ENCODE measurements at places on chromosomes 5 and 9. TPM values are rescaled to one million over a fixed set of nuclear protein-coding genes. Genes with fewer than 3 reads are reported as not detected.
A peak's percentile ranks its signal among the peaks of the same experiment; 100 is the strongest.

The PCDH12 gene
- not detected for total RNA-seq

- H3K4me3 ChIP-seq = no peak overlapping the region
- no peaks in the 10 kb centered on the region for H3K4me1 ChIP-seq
- no peaks in the 10 kb centered on the region for H3K27me3 ChIP-seq
- H3K27ac ChIP-seq = no peak overlapping the region
Observed at GRCh38 chr5:62547945-62548630, 30.5 kb upstream of the LRRC70 start.

DNA sequence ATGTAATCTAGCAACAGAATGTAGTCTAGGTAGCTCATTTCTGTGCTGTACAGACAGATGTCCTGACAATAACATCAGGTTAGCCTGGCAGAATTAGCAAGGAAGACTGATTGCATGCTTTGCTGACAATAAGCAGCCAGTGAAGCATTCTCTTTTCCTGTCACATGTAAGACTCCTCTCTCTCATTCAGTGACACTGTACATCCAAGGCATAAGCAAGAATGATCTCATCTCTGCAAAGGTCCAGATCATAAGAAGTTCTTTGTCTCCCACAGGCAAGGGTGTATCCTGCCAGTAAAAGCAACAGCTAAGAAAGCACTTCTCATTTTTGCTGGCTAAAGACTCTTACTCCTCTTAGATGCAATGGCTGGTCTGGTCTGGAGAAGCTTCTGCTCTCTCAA, 861.8 kb downstream of the TAF11L14 start:
- H3K4me3 ChIP-seq = no peak overlapping the region
- no peaks in the 10 kb centered on the region for H3K27me3 ChIP-seq
- H3K27ac ChIP-seq = no peak overlapping the region
- no peaks in the 10 kb centered on the region for H3K36me3 ChIP-seq
- no peaks in the 10 kb centered on the region for H3K4me1 ChIP-seq

DNA sequence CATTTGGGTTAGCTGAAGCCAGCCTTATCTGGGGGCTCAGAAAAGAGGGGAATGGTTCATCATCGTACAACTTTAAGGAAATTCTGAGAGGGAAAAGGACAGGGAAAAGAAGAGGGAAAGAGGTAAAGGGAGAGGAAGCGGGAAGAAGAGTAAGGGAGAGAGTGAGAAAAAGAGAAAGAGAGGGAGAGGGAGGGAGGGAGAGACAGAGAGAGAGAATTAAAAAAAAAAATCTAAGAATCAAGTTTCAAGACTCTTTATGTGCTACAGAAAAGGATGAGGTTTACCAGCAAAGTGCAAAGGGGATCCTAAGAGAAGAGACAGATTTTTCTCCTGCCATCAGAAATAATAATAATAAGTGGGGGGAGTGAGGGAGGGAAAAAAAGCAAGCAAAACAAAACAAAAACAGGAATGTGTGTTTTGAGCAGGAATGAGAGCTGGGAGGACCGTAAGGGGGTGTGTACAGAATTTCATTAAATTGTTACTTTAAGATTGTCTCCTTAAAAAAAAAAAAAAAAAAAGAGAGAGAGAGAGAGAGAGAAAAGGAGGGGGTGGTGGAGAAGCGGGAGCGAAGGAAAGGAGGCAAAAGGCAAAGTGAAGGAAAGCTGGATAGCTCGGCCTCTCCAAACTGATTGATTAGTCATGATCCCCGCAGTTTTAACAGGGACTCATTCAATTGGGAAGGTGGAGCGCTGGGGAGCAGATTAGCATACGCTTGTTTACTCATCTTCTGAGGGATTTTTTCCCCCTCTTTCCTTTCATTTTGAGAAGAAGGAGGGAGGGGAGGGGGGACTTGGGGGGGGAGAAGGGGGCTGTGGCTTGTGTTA, 438 bp upstream of the PAPPA start:
- peak; percentile 30 for DNase-seq
- H3K4me3 ChIP-seq = peak overlapping the region; percentile 80
- peak overlapping the region; percentile 55 for H3K27ac ChIP-seq

- no peak overlapping the region for H3K27ac ChIP-seq
- H3K4me1 ChIP-seq = peaks cover 18% of the 10 kb centered on the region
- no peaks in the 10 kb centered on the region for H3K36me3 ChIP-seq
- no peaks in the 10 kb centered on the region for H3K27me3 ChIP-seq
- no peak for DNase-seq
- no peak overlapping the region for H3K4me3 ChIP-seq
Observed at GRCh38 chr5:171617817-171618591, 167.6 kb upstream of the SMIM23 start.

DNA sequence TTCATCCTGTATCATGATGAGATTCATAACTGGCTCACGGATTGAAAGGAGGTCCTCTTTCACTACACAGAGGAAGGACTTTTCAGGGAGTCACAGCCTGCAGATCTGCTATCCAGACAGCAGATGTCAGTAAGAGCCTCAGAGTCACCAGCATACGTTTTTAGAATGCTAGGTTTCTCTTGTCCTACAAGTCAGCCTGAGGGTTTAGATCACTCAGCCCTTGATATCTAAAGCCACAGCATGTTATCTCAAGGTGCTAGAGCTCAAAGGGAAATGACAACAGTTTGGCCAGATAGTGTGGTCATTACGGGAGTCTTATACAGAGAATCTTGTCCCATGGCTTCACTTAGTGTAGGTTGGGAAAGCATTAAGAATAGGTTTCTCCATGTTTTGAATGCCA, 30.9 kb upstream of the SLC46A2 start:
- DNase-seq = no peak
- peaks cover 28% of the 10 kb centered on the region for H3K4me1 ChIP-seq
- no peaks in the 10 kb centered on the region for H3K36me3 ChIP-seq
- no peak overlapping the region for H3K27ac ChIP-seq
- H3K4me3 ChIP-seq = no peak overlapping the region

DNA sequence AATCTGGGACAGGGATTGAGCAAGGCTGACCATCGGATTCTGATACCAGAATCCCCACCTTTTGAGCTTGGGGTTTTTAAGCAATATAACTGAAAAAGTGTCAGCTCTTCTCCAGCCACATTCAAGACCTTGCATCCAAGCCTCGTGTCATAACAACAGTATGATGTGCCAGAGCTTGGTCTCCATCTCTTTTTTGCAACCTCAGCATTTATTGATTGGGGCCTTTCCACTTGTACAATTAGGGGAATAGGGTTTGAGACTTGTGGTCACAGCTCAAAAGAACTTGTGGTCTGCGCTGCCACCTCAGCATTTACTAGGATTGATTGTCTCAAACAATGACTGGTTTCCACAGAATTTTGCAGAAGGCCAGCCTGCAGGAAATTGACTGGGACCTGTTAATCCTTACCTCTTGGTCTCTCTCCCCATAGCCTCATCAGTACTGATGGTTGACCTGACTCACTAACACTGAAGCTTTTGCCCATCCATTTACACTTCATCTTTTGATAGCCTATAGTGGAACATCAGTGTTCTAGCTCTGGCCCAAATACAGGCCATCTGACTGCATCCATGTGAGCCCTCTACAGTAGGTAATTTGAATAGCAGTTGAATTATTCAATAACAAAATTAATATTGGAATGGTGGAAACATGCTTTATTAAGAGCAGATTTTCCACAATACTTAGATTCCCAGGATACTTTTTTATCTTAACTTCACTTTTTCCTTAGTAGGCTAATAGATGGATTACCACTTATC, 381.6 kb upstream of the PRR16 start:
- H3K4me3 ChIP-seq = no peak overlapping the region
- H3K4me1 ChIP-seq = no peaks in the 10 kb centered on the region
- no peaks in the 10 kb centered on the region for H3K36me3 ChIP-seq

DNA sequence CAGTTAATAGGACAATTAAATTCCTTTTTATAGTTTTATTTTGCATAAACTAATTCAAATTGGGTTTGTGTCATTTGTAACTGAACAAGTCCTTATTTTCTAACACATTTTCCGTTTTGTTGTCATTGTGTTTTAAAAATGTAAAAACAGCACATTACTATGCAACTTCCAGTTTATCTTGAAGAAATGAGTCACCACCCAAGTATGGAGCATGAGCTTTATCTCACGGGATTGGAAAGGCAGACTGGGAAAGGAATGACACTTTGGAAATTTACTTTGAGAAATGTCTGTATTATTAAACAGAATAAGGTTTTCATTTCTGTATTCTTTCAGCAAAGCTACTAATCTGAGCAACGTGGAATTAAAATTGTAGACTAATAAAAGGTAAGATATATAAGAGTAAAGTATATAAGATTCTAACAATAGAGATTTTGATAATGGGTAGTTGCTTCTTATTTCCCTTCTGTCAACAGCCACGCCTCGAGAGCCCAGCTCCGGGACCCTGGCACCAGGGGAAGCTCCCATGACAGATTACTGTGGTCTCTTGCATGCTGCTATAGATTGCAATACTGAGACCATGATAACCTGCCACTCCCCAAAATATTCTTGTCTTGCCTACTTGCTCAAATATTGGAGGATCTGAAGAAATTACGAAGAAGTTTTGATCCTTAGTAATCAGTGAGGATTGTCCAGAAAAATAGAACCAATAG, 433.1 kb downstream of the CHSY3 start:
- H3K27ac ChIP-seq = no peak overlapping the region
- H3K27me3 ChIP-seq = no peaks in the 10 kb centered on the region
- H3K36me3 ChIP-seq = no peaks in the 10 kb centered on the region
- no peak overlapping the region for H3K4me3 ChIP-seq
- no peak for DNase-seq

Data from PC-9 (cell line).